ENCODE measurements at places on chromosomes 12 and 14. TPM values are rescaled to one million over a fixed set of nuclear protein-coding genes. Genes with fewer than 3 reads are reported as not detected.
A peak's percentile ranks its signal among the peaks of the same experiment; 100 is the strongest.

- no peak for DNase-seq
Observed at GRCh38 chr12:100545092-100545491, 28.4 kb upstream of the GAS2L3 start.

DNA sequence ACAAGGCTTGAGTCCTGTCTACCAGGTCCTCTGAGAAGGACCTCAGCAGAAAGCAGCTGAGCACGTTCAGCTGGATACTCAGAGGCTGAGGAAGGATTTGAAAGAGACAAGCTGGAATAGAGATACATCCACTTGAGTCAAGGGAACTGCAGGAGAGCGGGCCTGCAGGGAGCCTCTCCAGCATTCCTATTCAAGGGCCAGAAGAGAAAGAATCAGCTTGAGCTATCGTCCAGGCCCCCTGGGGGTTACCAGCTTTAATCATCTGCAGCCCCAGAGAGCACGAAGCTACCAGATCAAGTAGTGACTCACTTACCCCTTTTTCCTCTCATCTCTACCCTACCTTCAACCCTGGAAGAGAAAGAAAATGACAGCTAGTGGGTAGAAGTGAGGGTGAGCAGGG lies 80.9 kb downstream of the NDUFA12 start:
- no peak for DNase-seq

DNA sequence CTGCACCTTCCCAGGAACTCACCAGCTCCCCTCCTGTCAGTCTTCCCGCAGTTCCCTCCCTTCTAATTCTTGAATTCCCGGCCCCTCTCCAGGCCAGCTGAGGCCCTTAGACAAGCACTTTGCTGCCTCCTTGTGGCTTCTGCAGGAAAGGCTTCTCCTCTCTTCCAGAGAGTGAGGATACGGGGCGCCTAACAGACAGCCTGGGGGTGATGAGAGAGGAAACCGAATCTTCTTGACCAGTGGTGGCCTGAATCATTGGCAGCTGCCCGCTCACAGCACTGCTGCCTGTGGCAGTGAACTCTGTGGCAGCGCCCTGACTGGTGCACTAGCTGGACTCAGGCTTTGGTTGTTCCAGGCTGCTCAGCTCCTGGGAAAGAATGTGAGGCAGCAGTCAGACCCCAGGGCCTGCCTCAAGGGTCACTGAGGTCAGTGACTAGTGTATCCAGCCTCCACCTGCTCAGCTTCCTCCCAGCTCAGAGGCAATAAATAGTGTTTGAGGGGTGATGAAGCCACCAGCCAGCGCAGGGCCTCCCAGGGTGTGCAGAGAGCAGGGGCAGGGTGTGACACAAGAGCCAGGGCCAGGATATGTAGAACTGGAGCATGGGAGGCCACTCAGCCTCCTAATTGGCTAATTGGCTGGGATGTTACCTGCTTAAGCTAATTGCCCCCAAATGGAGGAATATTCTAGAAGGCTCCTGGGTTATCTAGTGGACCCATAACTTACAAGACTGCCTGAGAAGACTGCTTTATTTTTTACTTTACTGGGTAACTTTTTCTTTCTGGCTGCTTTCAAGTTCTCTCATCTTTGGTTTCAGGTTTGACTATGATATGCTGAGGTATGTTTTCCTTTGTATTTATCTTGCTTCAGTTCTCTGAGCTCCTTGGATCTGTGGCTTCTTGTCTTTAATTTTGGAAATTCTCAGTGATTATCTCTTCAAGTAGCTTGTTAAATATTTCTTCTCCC lies 12.9 kb upstream of the MCRS1 start:
- DNase-seq = peak; percentile 89

The ALG10B gene
- 6.3 TPM for total RNA-seq

GRCh38 chr14:21043974-21044618 lies 1.9 kb downstream of the RNASE7 start:
- no peak for DNase-seq

- peak; percentile 6 for DNase-seq
Observed at GRCh38 chr14:43894534-43894933, 612.5 kb downstream of the FSCB start.

The PLCZ1 gene
- total RNA-seq = not detected

GRCh38 chr12:92585115-92585727 lies 117.6 kb upstream of the PLEKHG7 start:
- DNase-seq = no peak

DNA sequence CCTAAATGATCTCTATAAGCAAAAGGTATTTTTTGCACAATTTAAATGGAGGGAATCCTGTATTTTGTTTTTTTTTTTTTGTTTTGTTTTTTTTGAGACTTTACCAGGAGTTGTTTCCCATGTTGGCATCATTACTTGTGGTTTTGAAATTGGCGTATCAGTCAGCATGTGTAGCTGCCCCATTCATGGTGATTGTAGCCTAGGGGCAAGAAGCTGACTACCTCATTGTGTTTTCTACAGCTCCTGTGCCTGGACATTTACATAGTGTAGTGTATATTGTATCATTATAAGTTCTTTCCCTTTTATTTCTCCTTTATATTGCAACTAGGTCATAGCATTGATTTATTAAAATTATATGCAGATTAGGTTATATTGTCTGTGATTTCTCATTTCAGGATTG lies 24.5 kb downstream of the SAMD4A start:
- DNase-seq = no peak

The SLC25A47 gene
- 0.37 TPM for total RNA-seq

GRCh38 chr14:65937079-65937959 lies 524.8 kb downstream of the FUT8 start:
- no peak for DNase-seq

The KRT81 gene
- not detected for total RNA-seq

- DNase-seq = no peak
Observed at GRCh38 chr14:51095854-51096823, 1.2 kb upstream of the TRIM9 start.

Data from HT-29 (cell line).